Stimulated activated CD8-positive, alpha-beta memory T cell treated with anti-CD3 and anti-CD28 coated beads, Interleukin-4, amount 100 ng/mL, for 24 hours (primary cell): ENCODE measurements at places on chromosomes 6 and 20.

DNA sequence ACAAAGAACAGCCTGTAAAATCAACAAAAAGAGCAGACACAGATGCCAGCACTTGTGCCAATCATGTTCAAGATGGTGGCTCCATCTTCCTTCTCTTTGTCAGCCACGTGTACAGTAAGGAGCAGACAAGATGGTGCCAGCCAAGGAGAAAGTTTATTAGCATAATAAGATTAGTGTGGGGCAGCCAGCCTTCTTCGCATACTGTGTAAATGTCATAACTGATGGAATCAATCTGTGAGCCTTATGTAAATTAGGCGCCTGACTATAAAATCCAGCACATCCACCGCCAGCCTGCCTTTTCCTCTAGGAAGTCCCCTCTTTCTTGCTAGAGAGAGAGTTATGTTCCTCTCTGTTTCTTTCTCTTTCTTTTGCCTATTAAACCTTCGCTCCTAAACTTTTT, 99.7 kb upstream of the RALGAPA2 start:
- no peak for DNase-seq

DNA sequence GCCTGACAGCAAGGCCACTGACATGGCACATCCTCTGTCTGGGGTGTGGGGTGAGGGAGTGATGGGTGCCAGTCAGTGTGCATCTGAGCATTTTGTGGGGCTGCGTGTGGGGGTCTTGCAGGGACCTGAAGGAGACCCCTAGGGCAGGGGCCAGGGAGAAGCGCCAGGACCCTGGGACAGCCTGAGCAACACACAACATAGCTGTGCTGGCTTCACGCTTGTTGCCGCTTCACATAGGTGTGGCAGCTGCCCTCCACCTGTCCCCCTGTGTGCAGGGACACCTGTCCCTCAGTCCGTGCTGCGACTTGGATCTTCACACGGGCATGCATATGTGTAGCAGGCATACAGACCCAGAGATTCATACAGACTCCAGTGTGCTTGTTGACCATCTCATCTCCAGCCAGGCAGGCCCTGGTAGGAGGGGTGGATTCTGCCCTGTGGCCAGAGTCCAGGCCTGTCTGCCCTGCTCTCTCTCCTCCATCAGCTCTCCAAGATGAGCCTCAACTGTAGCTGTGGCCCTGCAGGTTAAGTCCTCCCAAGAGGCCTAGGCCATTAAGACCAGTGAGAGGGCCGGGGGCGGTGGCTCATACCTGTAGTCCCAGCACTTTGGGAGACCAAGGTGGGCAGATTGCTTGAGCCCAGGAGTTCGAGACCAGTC, 3.2 kb upstream of the NPBWR2 start:
- no peak for DNase-seq

DNA sequence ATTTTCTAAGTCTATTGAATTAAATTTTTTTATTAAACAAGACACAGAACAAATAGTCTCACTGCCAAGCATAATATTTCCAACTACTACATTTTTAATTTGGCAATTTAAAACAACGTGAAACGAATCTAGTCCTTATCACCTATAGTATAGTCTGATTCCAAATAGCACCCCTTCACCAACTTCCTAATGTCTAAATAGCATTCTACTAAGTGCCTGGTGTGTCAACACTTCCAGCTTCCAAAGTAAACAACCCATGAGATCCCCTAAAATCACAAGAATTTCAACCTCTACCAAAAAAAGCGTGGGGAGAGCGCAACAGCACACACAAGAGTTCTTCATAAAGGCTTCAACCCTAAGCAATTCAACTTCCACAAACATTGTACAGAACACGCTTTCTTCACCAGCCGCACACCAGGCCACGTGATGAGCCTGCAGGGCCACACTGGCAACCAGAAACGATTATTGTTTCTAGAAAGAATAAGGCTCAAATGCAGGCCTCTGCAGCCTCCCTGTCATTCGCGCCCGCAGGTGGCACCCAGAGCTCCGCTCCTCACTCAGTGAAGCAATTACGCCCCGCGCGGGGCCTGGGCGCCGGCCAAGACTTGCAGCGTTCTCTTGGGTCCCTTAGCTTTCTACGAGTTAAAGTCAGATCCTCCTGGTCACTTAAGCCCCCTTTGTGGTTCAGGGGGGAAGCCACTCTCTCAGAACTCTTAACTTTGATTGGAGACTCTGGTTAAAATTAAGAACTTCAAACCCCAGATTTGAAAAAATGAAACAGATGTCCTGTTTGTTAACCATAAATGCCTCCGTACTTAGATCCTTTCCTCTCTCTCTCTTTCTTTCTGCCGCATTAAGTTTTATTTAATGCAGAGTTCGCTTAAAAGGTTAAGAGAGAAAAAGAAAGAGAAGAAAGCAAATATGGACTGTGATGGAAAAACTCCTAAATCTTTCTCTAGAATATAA, 18.3 kb downstream of the SIM1 start:
- no peak for DNase-seq

GRCh38 chr6:38937839-38938613, 110.6 kb upstream of the GLP1R start:
- no peak for DNase-seq

- no peak for DNase-seq
Measured at GRCh38 chr6:116439522-116440051, 21.6 kb upstream of the CALHM6 start.

- no peak for DNase-seq
Measured at GRCh38 chr6:154824076-154824475, 90.9 kb downstream of the SCAF8 start.
